ENCODE measurements at places on chromosomes 13 and 19. TPM values are rescaled to one million over a fixed set of nuclear protein-coding genes. Genes with fewer than 3 reads are reported as not detected.

Gene ZNF701
- total RNA-seq: 11.5 TPM

Gene CD70
- total RNA-seq: 285 TPM

Gene GNA15
- 16.9 TPM for total RNA-seq

Gene RDH8
- not detected for total RNA-seq

Gene GGACT
- 7.6 TPM for total RNA-seq

Gene OR7A5
- not detected for total RNA-seq

Gene SUPT5H
- total RNA-seq: 119 TPM

Gene CNN1
- total RNA-seq: 0.48 TPM

Gene ADGRE1
- 8.9 TPM for total RNA-seq

Gene GZMM
- total RNA-seq: not detected

Gene CCDC9
- total RNA-seq: 16.7 TPM

Gene ATP4B
- not detected for total RNA-seq

Gene BICRA
- total RNA-seq: 15.3 TPM

GRCh38 chr13:88005188-88005587 is 334.0 kb downstream of the SLITRK5 start:
- no peak for DNase-seq

GRCh38 chr13:94993616-94994015 is 281.3 kb upstream of the SOX21 start:
- no peak for DNase-seq

DNA sequence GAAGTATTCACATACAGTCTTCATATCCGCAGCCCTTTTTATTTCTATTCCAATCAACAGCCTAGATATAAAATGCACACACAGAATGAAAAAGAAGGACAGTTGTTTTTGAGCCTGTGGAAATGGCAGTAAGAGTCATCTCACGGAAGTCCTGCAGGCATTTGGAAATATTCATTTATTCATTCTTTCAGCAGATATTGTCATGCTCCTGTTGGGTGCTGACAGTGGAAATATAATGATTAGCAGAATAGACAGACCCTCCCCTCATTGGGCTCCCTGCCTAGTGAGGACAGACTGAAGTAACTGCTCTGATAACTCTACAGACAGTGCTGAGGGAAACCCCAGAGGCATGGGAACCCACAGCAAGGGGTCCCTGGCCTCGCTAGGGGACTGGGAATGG is 392.3 kb downstream of the FOXO1 start:
- no peak for DNase-seq

DNA sequence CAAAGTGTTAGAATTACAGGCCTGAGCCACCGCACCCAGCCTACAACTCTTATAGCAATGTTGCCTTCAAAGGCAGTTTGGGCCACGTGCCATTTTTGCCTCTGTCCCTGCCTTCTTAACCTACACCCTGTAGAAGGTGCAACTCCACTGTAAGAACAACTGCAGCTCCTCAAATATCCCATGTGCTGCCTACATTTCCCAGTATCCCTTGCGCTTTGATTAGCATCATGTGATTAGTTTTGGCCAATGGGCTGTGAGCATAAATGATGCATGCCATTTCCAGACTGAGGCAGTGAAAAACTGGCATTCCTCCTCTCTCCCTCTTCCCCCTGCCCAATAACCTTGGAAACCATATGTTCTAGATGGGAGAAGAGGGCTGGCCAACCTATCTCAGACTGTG is 75.2 kb upstream of the MRI1 start:
- peak; percentile 19 for DNase-seq

DNA sequence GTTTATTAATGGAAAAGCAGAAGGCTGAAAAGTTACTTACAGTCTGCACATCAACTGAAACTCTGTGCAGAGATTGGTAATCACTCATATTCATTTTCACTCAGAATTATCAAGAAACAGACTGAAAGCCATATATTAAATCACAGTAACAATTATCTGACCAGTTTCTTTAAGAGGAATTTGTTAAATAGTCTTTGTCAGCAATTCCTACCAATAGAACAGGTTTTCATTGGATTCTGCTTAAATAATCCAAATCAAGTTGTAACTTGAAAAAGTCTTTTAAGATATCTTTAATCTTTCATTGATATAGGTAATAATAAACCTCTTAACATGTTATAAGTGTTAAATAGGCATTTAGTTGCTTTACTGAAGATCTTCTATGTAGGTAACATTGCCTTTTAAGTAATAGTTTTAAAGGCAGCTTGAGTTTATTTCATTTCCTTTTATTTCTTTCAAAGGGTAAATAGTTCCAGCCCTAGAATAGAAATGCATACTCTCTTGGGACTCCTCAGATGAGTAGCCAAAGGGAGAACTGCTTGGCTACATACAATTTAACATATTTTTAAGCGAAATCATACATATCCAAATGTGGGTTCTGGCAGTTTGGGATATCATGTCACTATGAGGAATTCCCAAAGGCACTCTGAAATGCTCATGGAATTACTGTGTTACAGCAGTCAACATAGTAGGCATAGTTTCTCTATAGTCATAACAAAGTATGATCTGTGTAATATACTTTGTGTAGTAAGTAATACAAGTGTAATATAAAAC is 326.0 kb upstream of the SPRY2 start:
- no peak for DNase-seq

DNA sequence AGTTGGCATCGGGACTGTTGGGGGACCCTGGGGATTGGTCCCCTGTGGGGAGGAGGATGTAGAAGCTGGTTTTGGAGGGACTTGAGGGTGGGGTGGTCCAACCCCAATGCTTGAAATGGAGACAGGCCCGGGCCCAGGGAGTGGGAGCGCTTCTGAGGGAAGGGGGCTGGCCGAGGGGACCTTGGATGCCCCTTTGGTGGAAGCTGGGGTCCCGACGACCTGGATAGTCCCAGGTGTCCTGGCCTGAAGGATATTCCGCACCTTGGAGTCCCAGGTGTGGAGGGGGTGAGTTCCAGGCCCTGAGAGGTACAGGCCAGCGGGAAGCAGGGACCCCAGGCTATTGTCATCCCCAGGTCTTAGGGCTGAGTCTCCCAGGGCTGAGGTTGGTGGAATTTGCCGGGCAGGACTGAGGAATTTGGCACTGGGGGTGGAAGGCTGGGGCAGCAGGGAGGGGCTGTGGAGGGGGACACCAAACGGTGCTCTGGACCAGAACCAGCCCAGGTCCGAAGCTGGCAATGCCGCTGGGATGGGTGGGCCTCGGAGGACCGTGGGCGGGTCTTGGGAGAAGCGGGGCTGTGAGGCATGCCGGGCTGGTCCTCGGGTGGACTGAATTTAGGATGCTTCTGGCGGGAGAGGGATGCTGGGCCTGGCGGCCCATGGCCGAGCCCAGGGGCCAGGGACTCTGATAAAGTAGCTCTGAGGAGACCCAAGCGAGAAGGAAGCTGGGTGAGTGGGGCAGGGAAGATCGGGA is 1.8 kb downstream of the HDGFL2 start:
- no peak for DNase-seq

DNA sequence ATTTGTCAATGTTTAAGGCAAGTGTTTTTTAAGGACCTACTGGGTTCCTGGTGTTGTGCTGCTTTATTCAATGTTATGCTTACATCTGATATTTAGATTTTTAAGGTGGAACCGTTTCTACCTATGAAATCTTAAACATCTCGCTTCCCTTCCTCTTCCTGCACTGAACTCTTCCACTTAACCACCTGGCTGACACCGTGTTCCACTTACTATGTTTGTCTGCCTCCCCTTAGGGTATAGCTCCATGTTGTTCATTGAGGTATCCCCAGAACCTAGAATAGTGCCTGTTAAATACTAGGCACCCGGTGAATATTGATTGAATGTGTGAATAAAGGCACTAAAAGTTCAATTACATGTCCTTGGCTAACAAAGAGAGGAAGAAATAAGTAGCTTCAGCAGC is 104.9 kb downstream of the RNF17 start:
- no peak for DNase-seq

DNA sequence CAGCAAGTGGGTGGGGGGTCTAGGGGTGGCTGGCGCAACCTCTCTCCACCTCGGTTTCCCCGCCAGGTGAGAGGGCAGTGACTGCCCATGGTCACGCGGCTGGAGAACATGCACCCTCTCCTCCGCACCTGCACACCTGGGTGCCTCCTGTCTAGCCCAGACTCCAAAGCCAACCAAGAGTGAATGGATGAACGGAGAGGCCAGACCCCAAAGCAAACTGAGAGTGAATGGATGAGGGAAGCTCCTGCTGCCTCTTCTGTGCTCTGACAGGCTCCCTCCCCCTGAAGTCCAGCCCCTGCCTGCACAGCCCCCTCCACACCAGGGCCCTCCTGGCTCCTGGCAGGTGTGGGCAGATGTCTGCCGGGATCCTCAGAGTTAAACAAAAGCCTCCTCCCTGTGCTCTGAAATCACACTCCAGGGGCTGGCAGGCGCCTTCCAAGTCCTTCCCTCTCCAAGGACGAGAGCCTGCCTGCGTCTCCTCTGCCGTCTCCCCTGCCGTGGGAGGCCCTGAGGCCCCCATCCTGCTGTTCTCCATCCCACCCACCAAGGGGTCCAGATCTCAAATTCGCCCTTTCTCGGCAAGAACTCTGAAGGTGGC is 2.2 kb downstream of the SBNO2 start:
- no peak for DNase-seq

- DNase-seq: peak; percentile 73
Observed at GRCh38 chr19:7699417-7700401, 2.2 kb downstream of the FCER2 start.

GRCh38 chr13:43516401-43516833 is 270.4 kb downstream of the ENOX1 start:
- no peak for DNase-seq

GRCh38 chr13:98476106-98476505 is 100.8 kb downstream of the STK24 start:
- no peak for DNase-seq

- no peak for DNase-seq
Observed at GRCh38 chr19:8526345-8527091, 12.6 kb upstream of the ZNF414 start.

GRCh38 chr19:38744874-38745273 is 600 bp upstream of the CAPN12 start:
- DNase-seq: no peak

GRCh38 chr13:37656247-37656940 is 57.8 kb upstream of the POSTN start:
- DNase-seq: no peak

DNA sequence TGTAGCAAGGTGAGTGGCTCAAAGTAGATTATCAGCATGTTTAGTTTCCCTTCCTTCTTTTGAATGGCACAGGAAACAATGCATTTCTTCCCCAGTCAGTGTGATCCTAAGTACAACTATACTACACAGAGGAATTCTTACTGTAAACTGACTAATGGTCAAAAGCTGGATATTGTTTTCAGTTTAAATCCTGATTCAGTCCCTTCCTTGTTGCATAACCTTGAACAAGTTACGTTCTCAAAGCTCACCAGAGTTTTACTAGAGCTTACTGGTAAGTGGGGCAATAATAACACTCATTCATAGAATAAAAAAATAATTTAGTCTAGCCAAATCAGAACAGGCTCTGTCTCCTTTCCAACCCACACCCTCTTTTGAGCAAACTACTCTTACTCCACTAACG is 180.1 kb downstream of the POSTN start:
- no peak for DNase-seq

DNA sequence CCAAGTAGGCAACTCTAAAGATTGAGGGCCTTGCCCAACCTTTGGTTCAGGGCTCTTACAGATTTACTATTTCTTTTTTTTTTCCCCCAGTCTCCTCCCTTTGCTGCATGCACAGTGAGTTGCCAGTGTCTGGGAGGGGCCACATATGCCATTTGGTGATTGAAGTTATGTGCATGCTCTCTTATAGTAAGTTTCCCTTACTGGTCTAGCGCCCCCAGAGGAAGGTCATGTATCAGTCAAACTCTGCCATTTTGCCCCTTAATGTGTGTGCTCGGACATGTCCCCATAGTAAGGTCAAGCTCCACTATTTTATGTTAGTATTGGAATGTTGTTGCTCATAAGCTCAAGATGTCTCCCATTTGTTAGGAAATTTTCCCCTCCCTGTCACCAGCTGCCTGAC is 1138.0 kb upstream of the SLC10A2 start:
- DNase-seq: no peak

- no peak for DNase-seq
Observed at GRCh38 chr19:35797663-35798062, 15.0 kb downstream of the PRODH2 start.

GRCh38 chr19:30207357-30207756 is 164.8 kb upstream of the ZNF536 start:
- DNase-seq: no peak

GRCh38 chr19:41897820-41898219 is 14.8 kb downstream of the ARHGEF1 start:
- DNase-seq: no peak

DNA sequence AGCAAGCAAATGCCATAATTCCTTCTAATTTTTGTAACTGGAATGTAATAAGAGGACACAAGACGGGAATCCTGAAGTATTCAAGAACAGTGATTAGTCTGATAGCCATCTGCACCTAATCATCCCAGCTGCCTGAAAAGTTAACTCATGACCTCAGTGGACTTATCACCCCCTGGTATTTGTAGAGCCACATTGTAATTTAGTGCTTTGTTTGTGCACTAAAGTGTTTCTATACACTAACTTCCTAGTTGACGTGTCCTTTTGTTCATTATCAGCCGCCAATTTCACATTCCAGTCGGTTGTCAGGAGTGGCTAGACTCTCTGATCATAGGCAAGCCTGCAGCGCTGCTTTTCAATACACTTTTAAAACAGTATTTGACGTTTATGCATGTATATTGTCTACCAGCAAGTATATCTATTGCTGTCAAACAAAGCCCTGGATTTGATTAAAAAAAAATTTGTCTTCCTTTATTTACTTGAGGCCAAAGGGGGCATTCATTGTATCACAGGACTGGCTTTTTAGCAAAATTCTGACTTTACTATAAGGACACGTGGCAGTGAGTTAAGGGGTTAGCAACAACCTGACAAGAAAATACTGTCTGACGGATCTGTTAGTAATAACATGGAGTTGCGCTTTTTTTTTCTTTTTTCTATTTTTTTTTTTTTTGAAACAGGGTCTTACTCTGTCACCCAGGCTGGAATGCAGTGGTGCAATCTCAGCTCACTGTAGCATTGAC is 10.4 kb upstream of the SOX21 start:
- DNase-seq: no peak

GRCh38 chr19:19597809-19598306 is 20.6 kb downstream of the PBX4 start:
- DNase-seq: peak; percentile 99

GRCh38 chr19:29560313-29561075 is 34.7 kb downstream of the VSTM2B start:
- DNase-seq: no peak

DNA sequence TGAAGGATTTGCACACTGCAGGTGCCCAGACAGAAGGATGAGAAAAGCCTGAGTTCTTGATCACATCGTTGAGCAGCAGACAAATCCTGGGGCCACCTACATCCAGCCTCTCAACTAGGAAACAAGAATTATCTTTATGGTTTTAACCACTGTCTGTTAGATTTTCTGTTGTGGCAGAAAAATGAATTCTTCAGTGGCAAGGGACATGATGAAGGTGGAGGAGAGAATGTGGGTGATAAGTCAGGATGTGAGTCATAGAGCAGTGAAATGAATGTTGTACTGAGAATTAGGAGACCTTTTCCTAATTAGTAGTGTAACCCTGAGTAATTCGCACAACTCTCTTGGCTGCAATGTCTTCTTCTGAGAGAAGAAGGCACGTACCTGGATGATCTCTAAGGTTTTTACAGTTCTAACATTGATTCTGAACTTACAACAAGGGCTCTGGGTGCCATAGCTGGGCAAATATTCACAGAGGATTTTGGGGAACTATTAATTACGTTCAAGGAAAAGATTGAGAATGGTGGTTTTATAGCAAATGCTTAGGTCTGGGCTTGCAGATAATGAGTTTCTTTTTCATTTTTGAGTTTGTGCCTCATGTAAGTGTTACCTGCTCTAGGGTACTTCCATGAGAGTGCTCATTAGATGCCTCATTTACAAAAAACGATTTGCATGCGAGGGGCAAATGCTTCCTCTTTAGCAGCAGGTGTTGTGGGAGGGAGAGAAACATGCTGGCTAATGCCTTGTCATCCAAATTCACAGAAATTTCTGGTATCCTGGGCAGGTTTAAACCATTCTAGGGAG is 111.0 kb upstream of the KL start:
- peak; percentile 78 for DNase-seq
